ENCODE measurements at places on chromosomes 6 and 20.
A peak's percentile ranks its signal among the peaks of the same experiment; 100 is the strongest.

DNA sequence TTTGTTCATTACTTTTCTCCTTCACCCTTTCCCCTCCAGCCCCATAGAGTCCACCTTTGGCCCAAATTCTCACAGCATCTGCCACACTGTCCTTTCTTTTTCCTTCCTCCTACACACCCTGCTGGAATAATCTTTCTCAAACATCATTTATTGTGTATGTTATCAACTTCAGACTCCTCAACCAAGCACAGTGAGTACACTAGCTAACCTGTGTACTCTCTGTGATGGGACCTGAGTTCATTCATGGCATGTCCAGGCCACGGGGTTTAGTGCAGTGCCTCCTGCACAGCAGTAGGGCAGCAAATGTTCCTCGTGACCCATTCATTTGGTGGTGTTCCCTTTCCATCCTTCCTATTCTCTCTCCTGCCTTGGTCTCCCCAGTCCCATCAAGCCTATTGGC, 7.1 kb upstream of the ARMC12 start:
- DNase-seq, result no peak

GRCh38 chr6:38708496-38708895, 5.6 kb upstream of the GLO1 start:
- DNase-seq, result no peak

DNA sequence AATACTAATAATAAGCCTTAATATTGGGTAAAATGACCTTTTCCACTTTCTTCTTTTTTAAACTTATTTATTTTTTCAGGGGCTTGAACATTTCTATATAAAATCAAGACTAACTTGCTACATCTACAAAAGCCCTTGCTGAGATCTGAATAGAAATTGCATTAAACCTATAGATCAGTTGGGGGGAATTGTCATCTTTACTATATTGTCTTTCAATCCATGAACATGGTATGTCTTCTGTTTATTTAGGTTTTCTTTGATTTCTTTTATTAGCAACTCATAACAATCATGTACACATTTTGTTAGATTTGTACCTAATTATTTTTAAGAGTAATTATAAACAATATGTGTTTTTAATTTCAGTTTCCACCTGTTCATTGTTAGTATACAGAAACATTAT, 96.4 kb upstream of the SLC22A23 start:
- no peak for DNase-seq

DNA sequence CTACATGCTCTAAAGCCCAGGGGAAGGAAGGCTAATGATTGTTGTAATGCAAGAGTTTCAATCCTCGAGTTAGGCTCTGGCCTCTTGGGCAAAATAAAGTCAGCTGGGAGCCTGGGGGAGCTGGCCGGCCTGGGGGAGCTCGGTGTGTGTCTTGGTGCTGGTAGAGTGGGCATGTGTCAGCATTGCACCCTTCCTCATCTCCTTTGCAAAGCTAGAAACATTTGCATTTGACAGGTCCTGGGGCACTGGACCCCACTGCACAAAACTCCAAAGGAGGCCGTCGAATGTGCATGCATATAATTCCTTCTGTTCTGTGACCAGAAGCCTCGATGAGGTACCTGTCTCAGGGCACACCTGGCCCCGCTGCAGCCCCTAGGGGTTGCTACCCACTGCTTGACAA, 74.6 kb upstream of the SLC22A23 start:
- no peak for DNase-seq

DNA sequence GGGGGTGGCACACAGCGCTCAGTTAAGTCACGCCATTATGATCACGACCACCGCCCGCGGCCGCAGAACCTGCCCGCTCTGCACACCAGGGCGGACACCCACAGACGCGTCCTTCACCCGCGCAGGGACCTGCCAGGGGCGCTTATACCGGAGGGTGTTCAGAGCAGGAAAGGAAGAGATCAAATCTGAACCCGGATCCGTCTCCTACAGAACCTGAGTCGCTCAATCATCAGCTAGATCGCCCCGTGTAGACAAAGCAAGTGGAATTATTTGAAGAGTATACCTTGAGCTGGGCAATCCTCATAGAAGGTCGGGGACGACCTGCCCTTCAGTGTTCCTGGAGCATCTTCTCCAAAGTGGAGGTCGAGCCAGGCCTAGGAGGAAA, 14.4 kb upstream of the ZNF217 start:
- DNase-seq, result no peak

DNA sequence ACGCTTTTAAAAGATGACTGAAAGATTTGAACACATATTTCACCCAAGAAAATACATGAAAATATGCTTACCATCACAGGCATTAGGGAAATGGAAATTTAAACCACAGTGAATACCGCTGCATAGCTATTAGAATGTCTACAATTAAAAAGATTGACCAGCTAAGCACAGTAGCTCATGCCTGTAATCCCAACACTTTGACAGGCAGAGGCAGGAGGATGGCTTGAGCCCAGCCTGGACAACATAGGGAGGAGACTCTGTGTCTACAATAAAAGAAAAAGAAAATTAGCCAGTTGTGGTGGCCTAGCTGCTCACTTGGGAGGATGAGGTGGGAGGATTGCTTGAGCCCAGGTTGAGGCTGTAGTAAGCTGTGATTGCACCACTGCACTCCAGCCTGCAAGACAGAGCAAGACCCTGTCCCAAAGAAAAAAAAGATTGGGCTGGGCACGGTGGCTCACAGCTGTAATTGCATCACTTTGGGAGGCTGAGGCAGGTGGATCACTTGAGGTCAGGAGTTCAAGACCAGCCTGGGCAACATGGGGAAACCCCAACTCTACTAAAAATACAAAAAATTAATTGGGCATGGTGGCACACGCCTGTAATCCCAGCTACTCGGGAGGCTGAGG, 163.7 kb upstream of the AKAP12 start:
- no peak for DNase-seq

DNA sequence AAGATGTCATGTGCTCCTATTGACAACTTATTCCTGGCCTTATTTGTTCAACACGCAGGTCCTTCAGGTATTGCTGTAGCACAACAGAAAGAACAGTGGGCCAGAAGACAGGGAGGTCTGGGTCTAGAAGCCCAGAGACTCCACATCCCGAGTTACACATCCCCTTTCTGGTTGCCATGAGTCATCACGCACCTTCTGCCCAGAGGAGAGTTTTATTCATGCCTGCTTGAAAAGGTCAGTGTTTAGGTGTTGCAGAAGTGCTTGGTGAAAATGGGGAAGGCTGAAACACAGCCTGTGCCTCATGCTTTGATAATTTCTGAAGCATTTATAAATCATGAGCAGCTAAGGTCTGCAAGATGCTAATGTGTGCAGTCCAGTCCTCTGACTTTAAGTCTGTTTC, 256.4 kb downstream of the GMPR start:
- DNase-seq, result no peak

DNA sequence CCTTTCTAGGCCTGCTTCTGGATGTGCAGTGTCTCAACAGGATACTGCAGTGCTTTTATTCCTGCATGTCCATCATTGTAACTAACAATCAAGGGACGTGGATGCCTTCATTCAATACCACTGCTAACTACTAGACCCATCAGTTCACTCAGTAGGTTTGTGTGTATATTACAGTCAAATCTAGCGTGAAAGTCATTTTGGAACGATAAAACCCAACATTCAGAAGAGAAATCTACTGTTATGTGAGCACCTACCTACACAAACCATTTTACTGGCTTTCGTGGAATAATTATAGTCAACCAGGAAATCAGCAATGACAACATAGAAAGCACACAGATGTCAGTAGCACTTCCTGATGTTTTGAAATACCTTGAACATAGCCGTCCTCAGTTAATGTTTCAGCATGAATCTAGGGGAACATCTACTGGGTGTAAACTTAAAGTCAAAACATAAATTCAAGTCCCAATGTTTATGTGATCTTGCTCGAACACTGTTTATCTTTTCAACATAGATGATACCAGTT, 270.6 kb downstream of the FARS2 start:
- DNase-seq, result no peak

- DNase-seq, result no peak
Measured at GRCh38 chr6:114936080-114936479, 593.3 kb upstream of the HS3ST5 start.

- DNase-seq, result no peak
Measured at GRCh38 chr6:14288910-14289309, 171.3 kb downstream of the CD83 start.

DNA sequence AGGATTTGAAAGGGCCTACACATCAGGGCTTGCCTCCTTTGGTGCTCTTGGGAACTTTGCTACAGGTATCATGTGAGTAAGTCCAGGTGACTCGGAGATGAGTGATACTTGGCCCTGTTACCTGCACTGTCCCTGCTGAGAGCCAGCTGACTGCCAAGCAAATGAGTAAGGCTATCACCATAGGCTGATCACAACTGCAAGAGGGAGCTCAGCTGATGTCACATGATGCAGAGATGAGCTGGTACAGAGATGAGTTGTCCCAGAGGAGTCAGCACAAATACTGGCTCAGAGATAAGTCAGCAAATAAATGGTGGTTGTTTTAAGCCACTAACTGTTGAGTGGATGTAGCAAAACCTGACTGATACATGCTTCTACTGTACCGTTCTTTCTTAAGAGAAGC, 41.4 kb downstream of the LAMP5 start:
- DNase-seq, result no peak

GRCh38 chr6:17902974-17903373, 84.5 kb downstream of the KIF13A start:
- DNase-seq, result no peak

GRCh38 chr6:137751768-137752560, 115.1 kb upstream of the TNFAIP3 start:
- DNase-seq, result no peak

- DNase-seq, result no peak
Measured at GRCh38 chr6:90468080-90468479, 118.8 kb downstream of the MAP3K7 start.

- no peak for DNase-seq
Measured at GRCh38 chr6:121651420-121651819, 216.0 kb downstream of the GJA1 start.

DNA sequence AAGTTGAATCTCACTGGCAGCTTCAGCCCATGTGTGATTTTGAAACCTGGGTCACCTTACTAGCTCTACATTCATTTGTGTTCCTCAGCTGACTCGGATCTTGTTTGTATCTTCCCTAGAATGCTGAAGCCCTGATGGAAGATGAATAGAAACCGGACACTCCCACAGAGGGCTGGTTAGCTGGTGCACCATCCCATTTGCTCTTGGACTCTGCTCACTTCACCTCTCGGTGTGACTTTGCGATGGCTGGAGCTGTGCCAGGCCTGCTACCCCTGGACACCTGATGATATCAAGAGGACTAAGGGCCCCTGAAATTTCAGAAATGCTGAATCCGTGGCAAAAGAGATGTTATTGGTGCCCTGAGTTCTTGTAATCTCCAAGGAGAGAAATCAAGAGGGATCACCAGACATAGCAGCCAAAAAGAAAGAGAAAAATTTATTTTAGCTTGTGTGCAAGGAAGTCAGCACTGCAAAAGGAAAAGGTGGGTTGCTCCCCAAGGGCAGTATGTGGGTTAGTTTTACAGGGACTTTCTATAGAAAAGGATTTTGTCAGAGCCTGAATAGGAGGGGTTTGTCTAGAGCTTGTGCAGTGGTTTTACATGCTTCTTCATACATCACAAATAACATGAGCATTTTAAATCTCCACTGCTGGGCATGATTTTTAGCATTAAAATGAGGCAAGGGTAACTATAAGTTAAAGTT, 426.3 kb upstream of the NOX3 start:
- no peak for DNase-seq

GRCh38 chr6:41735427-41736185, at the start of gene TFEB:
Gene TFEB, minus strand, starts transcription at chr6:41735608. Its CDS starts 44,395 bp downstream, at chr6:41691213.
- peak; percentile 97 for DNase-seq

GRCh38 chr20:8932192-8933165, 136.4 kb upstream of the PLCB4 start:
- DNase-seq, result no peak
